Right renal cortex interstitium (tissue), 3 donors: ENCODE measurements at places on chromosomes 2 and 18.

DNA sequence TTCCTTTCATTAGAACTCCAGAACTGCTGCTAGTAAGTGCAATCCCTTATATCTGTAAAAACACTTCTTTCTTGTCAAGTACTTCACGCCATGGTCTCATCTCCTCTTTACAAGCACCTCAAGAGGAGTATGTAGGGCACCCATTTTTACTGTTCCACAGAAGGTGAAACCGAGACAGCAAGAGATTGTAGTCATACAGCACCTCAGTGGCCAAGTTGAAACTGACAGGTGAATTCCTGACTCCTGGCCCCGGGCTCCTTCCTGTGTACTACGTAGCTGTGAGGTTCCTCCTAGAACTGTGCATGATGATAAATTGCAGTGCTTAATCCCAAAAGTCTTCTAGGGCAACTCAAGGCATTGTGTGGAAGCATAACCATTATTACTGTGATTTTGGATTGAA, 131.5 kb upstream of the MEIS1 start:
- no peak for DNase-seq

DNA sequence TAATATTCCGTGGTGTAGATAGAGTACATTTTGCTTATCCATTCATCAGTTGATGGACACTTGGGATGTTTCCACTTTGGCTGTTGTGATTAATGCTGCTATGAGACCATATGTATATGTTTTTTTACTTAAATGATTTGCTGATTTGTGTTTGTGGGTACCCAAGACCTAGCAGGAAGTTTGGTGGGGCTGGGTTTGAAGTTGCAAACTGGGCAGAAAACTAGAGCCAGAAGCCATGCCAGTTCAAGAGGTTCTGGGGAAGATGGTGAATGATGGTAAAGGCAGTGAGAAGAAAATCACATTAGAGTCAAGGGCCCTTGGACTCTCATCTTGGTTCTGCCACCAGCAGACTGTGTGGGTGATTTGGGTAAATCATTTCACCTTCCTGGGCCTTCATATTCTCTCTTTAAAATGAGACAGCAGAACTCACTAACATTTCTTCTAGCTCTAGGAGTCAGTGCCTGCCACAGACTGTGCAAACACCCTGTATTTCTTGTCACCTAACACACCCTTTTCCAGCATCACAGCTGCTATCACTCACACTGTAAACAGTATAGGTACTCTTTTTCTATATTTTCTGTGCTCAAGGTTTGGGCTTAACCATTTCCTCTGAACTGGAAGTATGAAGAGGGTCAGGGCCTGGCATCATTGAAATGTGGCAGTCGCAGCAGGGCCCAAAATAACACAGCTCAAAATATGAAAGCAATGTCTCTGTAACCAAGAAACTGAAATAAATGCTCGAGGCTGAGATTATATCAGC, 8.4 kb upstream of the CTLA4 start:
- DNase-seq, result no peak

GRCh38 chr2:241863536-241863954, 4.9 kb upstream of the PDCD1 start:
- no peak for DNase-seq

GRCh38 chr18:29862824-29863223, 1179.7 kb downstream of the DSC3 start:
- no peak for DNase-seq

DNA sequence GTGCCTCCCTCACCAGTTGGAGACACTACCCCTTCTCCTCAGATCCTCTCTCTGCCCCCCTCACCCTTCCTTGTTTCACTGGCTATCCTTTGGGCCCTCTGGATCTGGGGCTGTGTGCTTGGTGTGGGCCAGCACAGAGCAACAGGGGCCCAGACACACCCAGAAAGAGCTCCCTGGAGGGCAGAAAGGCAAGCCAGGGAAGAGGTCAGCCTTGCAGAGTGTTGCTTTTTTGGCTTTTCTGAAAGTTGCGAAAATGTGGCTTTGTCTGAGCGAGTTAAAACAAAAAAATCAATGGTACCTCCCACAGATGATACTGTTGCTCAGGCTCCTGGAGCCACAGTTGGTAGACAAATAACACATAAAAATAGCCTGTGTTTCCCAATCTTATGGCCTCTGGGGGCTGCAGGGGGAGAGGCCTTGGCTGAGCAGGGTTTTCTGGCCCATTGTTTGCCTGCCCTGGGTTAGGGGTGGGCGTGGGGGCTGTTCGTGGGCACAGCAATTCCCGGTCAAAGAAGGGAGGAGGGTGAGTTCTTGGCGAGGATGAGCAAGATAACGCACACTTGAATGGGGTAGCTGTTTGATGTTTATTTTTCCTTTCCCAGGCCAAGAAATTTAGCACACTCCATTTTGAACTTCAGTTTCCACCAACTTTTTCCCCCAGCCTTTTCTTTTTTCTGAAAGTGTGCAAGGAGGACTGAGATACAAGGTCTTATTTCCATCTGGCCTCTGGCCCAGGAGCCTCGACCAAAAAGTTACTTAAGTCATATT, 167.0 kb upstream of the HAAO start:
- DNase-seq, result no peak

DNA sequence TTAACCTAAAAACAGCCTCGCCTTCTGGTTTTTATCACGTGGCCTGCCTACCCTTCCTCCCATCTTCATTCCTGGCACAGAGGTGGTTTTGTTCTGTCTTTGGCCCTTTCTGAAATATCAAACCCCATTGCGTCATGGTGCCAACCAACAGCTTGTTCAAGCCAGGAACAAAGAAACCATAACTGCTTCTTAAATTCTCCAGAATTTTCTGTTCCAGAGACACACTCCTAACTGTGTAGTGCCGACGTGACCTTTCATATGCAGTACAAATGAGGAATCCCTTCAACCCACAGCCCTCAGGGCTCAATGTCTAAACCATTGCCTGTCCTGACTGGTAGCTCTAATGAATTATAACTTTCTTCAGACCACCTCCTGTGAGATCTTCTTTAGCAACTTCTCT, 82.2 kb upstream of the TNP1 start:
- DNase-seq, result no peak

DNA sequence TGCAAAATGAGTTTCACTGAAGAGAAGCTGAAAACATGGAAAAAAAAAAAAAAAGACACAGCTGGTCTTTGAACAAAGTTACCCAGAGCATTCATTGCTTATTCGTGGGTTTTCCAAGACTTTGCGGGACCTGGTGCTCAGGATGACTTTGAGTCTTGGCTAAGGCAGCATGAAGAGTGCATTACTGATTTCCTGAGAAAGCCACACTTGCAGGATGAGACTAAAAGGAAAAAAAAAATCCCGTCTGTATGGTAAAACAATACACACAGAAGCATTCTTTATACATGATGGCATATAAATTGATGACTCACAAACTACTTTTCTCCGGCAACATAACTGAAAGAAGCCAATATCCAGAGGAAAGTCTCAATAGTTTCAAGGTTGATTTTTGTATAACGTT, 195.4 kb downstream of the SPP2 start:
- DNase-seq, result no peak

DNA sequence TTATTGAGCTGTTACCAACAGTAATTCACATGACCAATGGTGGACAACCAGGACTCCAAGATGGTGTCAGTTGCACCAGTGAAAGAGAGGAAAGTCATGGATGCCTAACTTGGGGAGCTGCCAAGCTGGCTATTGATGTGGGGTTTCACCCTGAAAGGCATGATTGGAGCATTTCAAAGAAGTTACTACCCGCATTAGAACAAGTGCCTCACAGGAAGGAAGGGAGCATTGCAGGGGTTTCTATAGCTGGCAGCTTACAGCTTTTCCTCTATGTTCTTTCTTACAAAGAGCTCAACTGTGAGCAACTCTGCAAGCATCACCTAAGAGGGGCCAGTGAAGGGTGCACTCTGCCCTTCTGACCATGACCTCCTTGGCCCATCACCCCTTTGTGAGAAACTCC, 93.1 kb downstream of the TNFRSF11A start:
- DNase-seq, result no peak

DNA sequence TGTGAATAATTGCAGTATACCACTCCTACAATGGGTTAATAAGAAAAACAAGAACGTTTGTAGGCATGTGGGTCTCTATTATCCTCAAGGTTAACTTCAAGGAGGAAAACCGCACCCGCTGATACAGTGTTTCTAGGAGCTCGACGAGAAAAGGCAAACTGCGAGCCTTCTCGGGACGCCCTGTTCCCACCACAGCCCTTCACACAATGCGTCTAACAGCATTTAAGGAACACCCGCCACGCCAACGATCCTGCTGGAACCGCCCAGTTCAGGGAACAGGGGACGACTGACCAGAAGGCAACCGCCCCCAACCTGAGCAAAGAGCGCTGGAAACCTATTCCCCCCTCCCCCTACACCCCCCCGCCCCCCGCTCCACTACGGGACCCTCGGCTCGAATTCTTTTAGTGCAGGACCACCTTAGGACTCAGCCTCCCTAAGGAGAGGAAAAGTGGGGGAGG, 710 bp upstream of the TMSB10 start:
- no peak for DNase-seq

GRCh38 chr2:241149675-241149924, 328 bp upstream of the PASK start:
- no peak for DNase-seq

- no peak for DNase-seq
Measured at GRCh38 chr18:74980669-74981068, 228.3 kb downstream of the PTGR3 start.

- no peak for DNase-seq
Measured at GRCh38 chr2:218736531-218736930, 25.9 kb downstream of the TTLL4 start.

GRCh38 chr2:48412443-48413250, 117.3 kb upstream of the STON1 start:
- DNase-seq, result no peak

DNA sequence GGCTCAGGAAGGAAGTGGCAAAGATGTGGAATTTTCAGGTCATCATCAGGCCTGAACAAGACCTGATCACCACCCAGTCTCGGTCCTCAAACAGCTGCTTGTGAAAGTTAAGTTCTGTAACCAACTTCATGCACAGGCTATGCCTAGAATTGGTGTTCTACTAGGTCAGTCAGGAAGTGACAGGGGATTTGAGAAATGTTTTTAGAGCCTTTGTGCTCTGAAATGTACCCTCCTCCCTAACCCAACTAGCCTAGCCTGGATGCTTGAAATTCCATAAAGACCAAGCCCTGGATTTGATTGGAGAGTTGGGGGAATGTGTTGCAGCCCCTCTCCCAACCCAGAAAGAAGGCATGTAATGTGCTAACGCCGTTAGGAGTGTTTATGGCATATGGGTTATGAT, 63.3 kb downstream of the TGOLN2 start:
- DNase-seq, result no peak

DNA sequence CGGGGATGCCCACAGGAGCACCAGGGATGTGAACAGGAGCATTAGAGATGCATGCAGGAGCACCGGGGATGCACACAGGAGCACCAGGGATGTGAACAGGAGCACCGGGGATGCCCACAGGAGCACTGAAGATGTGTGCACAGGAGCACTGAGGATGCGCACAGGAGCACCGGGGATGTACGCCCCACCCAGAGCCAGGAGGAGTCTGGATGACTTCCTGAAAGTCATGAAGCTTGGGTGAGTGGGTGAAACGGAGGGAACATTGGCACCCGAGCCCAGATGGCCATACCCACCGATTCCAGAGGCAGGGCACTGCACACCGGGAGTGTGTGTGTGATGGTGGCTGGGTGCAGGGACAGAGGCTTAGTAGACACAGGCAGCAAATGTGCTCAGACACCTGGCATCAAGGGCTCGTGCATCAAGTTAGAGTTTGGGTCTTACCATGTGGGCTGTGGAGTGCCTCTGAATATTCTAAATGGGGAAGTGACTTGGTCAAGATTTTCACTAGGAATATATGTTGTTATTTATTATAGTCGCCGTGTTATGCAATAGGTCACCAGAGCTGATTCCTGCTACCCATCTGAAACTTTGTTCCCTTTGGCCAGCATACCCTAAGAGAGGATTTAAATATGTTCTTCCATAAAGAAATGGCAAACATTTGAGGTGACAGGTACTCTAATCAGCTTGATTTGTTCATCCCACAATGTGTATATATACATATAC, 365.8 kb upstream of the MYT1L start:
- no peak for DNase-seq

- DNase-seq, result no peak
Measured at GRCh38 chr2:62140426-62141141, 55.3 kb upstream of the B3GNT2 start.

- DNase-seq, result no peak
Measured at GRCh38 chr2:196159221-196159892, 12.0 kb downstream of the STK17B start.

DNA sequence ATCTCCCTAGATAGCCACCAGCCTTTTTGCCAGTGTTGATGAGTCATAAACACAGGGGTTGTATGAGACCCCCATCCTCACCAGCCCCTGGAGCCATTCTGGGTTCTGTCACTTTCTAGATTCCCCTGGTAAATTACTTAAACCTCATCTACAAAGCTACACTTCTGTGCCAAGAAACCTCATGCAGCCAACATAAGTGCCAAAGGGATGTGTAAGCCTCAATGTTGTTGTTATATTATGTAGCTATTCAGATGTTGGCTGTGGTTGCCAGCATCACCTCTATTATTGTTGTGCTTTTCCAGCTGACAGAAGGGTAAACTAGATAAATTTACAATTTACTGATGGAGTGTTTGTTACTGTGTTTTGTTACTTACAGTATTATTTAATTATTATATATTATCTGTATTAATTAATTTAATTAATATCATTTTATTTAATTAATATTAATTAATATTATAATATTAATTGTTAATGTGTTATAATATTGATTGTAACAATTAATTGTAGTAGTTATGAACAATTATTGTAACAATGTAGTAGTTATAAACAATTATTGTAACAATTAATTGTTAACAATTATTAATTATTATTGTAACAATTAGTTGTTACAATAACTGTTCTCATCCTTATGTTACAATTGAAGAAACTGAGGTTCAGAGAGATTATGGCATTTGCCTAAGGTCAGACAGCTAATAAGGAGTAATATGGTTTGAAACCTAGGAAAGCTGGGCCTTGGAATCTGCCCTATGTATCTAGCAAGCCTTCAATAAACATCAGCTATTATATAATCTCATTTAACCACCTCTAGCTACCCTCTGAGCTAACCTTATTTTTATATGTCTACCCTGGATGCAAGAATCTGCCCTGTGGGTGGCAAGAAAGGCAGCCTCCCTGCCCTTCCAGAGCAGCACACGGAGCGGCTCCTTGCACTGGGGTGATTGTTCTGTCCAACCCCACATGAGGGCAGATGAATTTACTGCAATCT, 36.1 kb downstream of the PSTPIP2 start:
- DNase-seq, result no peak
